Inflammatory macrophage (primary cell): ENCODE measurements at places on chromosomes 2 and 18.

- no peak for DNase-seq
Measured at GRCh38 chr2:96393989-96394761, 58.6 kb downstream of the NCAPH start.

DNA sequence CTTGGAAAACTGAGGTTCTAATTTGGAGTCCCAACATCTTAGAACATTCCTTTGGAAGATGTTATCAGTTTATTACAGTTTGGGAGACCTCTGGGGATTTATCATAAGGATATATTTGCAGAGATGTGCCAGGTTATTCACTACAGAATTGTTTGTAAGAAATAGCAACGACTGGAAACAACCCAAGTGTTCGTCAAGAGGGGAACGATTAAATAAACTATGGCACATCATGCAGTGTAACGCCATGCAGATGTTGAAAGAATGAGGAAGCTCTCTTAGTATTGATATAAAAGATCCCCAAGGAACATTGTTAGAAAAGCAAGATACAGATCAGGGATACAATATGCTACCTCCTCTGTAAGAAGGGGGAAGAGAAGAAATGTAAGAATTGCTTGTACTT, 210.6 kb downstream of the TMEM247 start:
- no peak for DNase-seq

- DNase-seq = peak; percentile 40
Measured at GRCh38 chr2:96204836-96205624, 3.6 kb downstream of the STARD7 start.

- no peak for DNase-seq
Measured at GRCh38 chr2:163580757-163581156, 155.1 kb downstream of the FIGN start.

DNA sequence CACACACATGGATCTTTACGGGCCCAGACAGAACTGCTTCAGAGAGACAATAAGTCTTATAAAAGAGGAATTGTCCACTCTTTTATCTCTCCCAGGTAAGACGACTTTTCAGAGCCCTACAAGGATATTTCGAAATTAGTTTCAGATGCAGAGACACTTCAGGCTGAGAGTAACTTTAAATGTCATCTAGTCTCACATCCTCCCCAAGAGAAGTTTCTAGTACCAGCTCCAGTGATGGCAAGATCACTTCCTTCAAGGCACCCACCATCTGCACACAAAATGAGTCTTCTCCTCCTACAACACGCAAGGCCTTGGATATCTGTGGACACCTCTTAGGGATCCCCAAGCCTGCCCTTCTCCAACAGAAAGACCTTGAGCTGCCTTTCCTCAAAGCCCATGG, 39.0 kb upstream of the KLHL29 start:
- DNase-seq = no peak

DNA sequence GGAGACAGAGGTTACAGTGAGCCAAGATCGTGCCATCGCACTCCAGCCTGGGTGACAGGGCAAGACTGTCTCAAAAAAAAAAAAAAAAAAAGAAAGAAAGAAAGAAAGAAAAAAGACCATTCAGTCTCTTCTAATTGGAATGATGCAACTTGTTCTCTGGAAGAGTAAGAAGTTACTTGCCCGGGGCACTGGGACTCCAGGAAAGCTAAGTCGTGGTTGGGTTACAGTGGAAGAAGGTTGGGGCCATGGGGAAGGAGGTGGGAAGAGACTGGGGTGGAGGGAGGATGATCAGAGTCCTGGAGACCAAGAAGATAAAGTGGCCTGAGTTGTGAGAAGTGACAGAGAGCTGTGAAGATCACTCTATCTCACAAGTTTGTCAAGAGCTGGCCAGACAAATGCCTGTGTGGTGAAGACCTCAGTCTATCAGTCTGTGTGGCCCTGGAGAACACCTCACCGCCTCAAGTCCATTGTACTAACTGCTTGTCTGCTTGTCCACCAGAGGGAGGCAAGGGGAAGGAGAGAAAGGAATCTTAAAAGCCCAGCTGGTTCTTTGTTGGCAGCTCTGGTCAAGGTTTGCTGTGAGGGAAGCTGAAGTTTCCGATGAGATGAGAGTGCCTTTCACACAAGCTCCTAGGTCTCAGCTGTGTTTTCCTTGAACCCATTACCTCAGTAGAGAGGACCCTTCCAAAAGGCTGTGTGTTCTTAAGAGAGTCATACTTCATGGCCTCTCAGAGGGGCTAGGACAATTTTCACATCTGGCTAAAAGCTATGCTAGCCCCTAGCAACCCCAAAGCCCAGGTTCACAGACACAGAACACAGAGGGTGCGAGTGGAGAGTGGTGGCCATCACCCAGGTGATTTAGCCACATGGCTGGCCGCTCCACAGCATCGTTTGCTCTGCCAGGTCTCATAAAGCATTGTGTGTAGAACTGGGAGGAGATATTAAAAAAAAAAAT, 72.0 kb upstream of the TMEM178A start:
- DNase-seq = peak; percentile 63

DNA sequence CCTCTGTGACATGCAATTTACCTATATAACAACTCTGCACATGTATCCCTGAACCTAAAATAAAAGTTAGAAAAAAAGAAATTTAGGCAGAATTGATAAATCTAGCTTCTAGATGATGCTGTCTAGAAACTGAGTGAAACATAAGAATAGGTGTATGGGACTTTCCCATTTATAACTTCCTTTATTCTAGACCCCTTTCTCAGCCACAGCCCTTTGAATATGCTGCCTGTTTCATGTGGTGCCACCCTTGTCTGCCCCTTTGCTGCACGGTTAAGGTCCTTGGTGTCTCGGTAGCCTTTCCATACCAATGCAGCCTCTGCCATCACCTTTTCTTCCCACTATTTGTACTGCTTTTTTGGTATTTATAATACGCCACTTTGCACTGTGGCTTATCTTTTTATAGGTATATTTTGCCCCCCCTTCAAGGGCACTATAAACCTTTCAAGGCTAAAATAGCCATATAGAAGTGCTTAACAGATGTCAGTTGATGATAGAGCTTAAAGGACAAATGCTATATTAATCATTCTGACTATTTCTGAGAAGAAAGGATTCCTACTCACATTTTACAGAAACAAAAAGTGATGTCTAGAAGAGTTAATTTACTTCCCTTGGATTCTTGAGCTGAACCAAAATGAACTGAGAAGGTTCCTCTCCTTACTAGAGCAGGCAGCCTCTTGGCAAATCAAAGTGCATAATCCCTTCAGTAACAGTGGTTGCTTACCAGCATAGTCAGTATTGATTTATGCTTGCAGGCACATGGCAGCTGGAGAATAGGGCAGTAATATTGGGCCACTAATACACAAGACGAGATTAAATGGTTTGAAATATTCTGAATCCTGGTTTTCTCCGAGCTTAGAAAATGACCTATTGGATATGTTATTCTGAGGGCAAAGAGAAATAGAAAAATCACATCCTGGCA, 88.1 kb upstream of the CYP26B1 start:
- no peak for DNase-seq

DNA sequence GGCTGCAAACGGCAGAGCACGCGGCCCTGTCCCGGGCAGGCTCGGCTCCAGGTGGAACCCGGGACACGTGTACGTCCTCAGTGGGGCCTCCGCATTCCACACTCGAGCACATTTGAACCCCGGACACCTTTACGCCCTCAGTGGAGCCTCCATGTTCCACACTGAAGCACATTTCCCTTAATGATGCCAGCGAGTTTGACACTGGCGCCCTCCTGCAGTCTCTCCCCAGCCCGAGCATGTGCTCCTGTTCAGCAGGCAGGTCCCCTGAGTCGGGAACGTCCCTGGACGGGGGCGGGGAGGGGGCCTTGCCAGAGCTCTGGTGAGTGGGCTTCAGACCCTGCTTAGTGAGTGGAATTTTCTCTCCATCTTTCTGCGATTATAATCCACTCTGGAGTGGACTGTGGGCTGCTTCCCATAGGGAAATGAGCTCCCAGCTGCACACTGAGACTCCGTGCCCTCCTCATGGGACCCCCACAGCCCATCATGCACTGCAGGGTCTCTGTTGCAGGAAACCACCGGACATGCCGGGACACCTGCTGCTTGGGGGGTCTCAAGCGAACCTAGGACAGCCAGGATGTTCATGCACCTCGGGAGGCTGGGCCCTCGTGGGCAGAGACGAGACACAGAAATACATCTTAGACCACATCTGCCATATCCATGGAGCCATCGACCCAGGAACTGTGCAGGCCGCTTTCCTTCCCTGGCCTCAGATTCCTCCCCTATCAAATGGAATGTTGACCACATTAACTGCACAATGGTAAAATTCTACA, 70.3 kb upstream of the SNTG2 start:
- no peak for DNase-seq

GRCh38 chr18:9454061-9454703, 21.1 kb upstream of the RALBP1 start:
- no peak for DNase-seq

- DNase-seq = no peak
Measured at GRCh38 chr18:33154049-33154448, 286.5 kb downstream of the CCDC178 start.

- peak; percentile 61 for DNase-seq
Measured at GRCh38 chr2:70471129-70471528, 82.5 kb downstream of the TGFA start.

- DNase-seq = no peak
Measured at GRCh38 chr18:42719221-42719620, 396.3 kb downstream of the RIT2 start.

GRCh38 chr2:168348076-168348475, 100.7 kb upstream of the STK39 start:
- DNase-seq = peak; percentile 43

GRCh38 chr2:64779117-64779690, 125.5 kb upstream of the SERTAD2 start:
- DNase-seq = no peak

- no peak for DNase-seq
Measured at GRCh38 chr2:56801770-56802169, 618.0 kb downstream of the CCDC85A start.

DNA sequence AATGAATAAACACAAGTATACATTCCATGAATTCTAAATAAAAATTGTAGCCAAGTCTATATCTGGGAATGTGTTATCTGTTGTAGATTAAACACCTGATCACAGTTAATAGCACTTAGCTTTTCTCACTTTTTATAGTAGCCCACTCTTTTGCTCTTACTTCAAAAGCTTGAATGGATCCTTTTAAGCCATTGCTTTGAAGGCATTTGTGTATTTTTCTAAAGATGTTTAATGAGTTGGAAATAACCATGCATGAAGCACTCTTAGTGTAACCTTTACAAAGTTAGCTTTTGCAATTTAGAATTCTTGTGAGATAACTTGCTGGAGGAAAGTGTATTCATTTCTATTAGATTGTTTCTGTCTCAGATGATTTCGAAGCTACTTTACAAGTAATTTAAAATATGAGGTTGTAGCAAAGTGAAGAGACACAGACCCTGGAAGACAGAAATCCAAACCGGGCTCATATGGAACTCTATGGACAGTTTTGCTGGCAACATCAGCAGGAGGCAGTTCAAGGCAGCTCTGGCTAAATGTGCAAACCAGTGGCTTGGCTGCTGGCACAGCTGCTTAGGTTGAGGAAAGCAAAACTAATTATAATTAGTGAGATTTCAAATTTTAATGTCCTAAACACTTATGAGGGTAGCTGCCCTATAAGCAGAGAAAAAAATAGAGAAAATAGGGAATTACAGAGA, 469.8 kb upstream of the ZEB2 start:
- DNase-seq = no peak

- no peak for DNase-seq
Measured at GRCh38 chr18:6431659-6432318, 17.1 kb upstream of the L3MBTL4 start.

DNA sequence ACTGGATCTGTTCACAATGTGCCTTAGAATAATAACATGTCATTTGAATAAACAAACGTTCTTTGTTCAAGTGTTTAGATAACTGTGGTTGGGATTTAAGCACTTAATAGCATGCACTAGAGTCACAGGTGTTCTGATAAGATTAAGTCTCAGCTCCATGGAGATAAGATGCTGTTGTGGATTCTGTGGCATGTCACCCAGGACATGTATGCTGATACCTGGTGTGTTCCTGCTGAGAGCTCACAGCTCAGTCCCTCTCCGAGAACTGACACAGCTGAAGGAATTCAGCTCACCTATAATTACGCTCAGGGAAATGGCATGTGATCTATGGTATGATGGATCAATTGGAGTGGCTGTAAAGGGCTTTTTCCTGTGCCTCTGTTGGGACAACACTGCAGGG, 75.4 kb upstream of the ST6GAL2 start:
- no peak for DNase-seq

GRCh38 chr2:68784188-68784587, 49.6 kb downstream of the ARHGAP25 start:
- peak; percentile 67 for DNase-seq

- DNase-seq = no peak
Measured at GRCh38 chr2:105894327-105894944, 149.7 kb downstream of the NCK2 start.

DNA sequence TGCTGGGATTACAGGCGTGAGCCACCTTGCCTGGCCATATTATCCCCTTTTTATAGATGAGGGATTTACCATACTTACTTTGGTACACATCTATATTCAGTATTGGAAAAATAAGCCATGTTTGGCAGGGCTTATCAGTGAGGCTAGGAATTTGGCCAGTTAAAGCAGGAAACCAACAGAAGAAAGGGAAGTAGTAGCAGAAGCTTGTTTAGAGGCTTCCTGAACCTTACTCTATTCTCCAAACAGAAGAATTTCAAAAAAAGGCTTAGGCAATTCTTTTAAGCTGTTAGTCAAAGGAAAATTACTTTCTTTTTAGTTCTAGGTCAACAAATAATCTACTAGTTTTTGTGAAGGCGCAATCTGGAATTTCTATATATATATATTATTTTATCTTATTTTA, 3.2 kb upstream of the GLS start:
- peak; percentile 67 for DNase-seq

DNA sequence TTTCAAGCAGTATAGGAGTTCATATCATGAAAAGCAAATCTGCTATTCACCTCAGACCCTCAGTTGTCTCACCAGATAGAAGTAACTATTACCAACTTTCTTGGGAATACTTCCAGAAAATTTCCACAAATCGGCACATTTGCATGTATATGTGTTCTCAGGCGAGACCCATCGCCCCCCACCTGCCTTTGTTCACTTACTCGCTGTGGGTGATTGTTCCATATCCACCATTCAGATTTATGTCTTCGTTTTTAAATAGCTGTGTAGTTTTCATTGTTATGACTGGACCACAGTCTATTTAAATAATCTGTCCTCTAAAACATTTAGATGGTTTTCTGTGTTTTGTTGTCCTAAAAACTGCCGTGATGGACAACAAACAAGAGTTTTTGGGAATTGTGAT, 3.3 kb downstream of the TRIM54 start:
- DNase-seq = no peak

DNA sequence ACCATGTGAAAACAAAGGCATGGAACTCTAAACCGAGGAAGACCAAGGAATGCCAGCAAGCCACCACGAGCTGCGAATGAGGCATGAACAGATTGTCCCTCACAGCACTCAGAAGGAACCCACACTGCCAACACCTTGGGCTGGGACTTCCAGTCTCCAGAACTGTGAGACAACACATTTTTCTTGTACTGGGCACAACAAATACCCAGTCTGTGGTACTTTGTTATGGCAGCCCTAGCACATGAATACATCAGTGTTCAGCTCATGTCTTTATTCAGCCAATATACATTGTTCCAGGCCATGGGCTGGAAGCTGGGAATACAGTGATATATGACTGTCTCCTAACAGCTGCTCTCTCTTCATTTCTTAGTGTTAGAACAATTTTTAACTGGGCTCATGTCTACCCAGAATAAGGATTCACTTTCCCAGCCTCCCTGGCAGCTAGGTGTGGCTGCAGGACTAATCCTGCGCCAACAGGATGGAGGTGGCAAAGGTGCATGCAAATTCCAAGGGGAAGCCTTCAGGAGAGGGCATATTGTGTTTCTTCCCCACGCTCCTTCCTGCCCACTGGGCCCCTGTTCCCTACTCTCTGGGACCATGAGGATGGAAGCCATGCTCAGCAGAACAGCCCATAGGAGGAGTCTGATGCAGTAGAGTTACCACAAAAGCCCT, 59.6 kb downstream of the STPG4 start:
- DNase-seq = no peak
